SHP77 (cell line): ENCODE measurements at places on chromosomes 2 and 18.

DNA sequence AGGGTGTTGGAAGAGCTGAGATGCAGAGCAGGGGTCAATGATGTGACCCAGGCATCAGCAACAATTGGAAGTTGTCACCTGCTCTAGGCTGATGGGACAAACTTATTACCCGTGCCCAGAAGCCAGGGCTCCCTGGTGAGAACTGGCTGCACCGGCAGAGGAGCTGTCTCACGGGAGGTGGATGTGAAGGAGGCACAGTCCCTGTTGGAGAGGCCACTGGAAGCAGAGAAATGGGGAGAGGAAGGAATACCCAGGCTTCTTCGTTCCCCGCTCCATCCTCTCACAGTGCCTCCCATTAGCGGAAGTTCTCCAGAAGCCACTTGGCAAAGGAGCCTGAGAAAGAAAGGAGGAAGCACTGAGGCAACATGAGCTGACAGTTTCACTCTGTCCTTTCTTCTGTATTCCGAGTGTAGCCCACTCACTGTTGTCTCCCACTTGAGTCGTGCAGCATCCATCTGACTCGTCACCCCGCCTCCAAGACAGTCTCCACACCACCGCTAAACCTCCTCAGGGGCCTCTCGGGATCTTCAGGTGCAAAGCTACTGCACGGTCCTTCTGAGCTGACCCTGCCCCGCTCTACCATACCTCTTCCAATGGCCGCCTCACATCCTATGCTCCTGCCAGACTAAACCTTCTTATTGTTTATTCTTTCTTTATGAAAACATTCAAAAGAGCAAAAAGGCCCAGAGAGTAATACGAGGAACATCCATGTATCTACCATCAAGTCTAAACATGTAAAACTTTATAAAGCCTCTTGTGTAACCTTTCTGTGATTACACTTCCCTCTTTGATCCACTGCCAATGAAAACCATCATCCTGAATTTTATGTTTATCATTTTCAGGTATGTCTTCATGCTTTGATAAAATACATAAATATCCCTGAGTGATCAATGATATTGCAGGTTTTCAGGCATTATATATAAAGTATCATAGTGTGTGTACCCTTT, 19.1 kb upstream of the AFTPH start:
- no peak for DNase-seq

GRCh38 chr2:137947728-137948336, 16.4 kb upstream of the HNMT start:
- peak; percentile 38 for DNase-seq

GRCh38 chr18:79251021-79251420, 144.7 kb upstream of the NFATC1 start:
- DNase-seq, result no peak

- DNase-seq, result no peak
Observed at GRCh38 chr2:120719491-120719890, 16.2 kb upstream of the GLI2 start.

DNA sequence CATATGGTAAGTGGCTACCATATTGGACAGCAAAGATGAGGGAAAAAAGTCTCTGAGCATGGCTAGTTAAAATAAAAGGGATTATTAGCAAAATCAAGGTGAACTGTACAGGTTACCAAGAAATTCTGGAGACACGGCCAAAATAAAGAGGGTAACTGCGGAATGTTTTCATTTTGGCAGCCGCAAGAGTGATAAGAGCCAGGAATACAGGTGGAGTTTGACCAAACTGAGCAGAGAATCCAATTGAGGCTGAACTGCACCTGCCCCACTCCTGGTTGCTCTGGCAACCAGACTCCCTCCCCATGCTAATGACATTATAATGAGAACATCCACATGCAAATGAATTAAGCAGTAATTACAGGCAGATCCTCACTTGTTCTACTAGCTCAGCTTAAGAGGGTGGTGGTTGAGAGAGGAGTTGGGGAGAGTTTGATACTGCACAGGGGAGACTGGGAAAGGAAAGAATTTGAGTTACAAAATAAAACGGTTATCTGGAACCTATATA, 18.8 kb upstream of the EPHA4 start:
- DNase-seq, result no peak

DNA sequence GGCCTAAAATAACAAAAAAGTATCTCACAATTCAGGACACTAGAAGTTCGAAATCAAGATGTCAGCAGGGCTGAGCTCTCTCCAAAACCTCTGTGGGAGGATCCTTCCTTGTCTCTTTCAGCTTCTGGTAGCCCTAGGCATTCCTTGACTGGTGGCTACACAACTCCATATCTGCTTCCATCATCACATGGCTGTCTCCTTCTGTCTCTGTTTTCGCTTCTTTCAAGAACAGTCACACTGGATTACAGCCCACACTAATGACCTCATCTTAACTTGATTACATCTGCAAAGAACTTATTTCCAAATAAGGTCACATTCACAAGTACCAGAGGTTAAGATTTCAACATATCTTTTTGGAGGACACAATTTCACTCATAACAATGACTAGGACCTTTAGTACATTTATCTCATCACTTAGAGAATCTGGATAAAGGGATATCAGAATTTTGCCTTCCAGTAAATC, 275.2 kb downstream of the IRS1 start:
- no peak for DNase-seq

- peak; percentile 8 for DNase-seq
Observed at GRCh38 chr2:148253685-148254084, 232.8 kb downstream of the MBD5 start.

GRCh38 chr2:240814280-240814679, 5.7 kb downstream of the KIF1A start:
- no peak for DNase-seq

GRCh38 chr2:44937688-44938240, 3.7 kb upstream of the SIX3 start:
- DNase-seq, result no peak

DNA sequence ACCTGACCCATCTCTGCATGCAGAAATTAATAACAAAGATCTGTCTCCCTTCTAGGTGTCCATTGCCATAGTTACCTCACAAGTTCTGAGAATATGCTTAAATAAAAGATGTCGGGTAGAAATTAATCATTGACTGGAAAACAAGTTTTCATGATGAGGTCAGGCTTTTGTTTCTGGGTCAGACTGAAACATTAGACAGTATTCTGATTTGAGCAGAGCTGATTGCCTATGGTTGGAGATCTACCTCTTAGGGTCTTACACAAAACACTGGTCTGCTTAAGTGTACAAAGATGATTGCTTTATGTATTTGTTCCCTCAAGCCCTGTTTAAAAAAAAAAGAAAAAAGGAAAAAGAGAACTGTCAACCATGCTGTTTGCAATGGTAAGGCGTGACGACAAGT, 956.4 kb downstream of the CPS1 start:
- DNase-seq, result no peak

- DNase-seq, result peak; percentile 98
Observed at GRCh38 chr2:676647-677055, 555 bp downstream of the TMEM18 start.

- DNase-seq, result no peak
Observed at GRCh38 chr2:151933266-151933804, 105.1 kb upstream of the ARL5A start.
